Mesothelial cell of epicardium (in vitro differentiated cells): ENCODE measurements at places on chromosomes 12 and 14. TPM values are rescaled to one million over a fixed set of nuclear protein-coding genes. Genes with fewer than 3 reads are reported as not detected.

DNA sequence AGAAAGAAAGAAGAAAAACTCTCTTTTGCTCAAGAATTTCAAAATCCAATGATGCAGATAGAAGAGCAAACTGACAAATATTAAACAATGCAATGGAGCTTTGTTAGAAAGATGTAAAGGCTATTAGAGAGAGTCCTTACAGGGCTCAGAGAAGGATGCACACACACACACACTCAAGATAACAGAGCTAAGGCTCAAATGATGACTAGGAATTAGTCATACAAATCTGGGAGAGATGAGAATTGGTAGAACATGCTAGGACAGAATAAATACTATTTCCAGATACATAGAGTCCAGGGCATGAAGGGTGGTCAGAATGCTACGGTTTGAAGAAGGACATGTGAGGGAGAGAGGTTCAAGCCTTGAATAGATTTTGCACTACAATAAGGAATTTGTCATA, 650.1 kb upstream of the MDGA2 start:
- no peaks in the 10 kb centered on the region for H3K36me3 ChIP-seq
- H3K27ac ChIP-seq: no peak overlapping the region
- H3K4me3 ChIP-seq: no peak overlapping the region
- H3K27me3 ChIP-seq: no peaks in the 10 kb centered on the region
- H3K4me1 ChIP-seq: no peaks in the 10 kb centered on the region

Gene CPM
- total RNA-seq: 1.1 to 2.2 TPM (median 2.2 TPM) in 3 replicates

- DNase-seq: no peak
- H3K27me3 ChIP-seq: peaks cover 7% of the 10 kb centered on the region
- H3K4me1 ChIP-seq: no peaks in the 10 kb centered on the region
- H3K4me3 ChIP-seq: no peak overlapping the region
- H3K36me3 ChIP-seq: no peaks in the 10 kb centered on the region
These were observed 27.7 kb downstream of the JKAMP start for GRCh38 chr14:59511916-59512575.

Gene STAC3
- 9.8 to 11.3 TPM (median 10.6 TPM) in 3 replicates for total RNA-seq

DNA sequence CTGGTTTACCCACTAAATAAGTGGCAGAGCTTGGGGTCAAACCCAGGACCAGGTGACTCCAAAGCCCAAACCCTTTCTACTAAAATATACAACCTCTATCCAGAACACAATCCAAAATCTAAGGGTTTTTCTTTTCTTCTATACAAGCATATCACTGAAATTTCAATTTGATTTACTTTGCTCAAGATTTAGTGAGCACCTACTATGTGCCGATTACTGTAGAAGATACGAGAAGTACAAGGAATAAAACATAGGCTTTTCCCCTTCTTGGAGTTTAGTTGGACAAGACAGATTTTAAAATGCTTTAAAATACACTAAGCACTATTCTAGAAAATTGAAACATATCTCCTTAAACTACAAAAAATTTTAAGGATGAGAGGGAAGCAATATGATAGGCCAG, 2.8 kb downstream of the L3HYPDH start:
- no peaks in the 10 kb centered on the region for H3K27me3 ChIP-seq
- no peak overlapping the region for H3K27ac ChIP-seq
- peaks cover 8% of the 10 kb centered on the region for H3K36me3 ChIP-seq
- H3K4me1 ChIP-seq: peaks cover 36% of the 10 kb centered on the region

Gene ASIC1
- total RNA-seq: 6.1 to 7.2 TPM (median 6.6 TPM) in 3 replicates

Gene CLEC9A
- total RNA-seq: not detected in 3 replicates

GRCh38 chr12:41277100-41277945, 89.2 kb downstream of the PDZRN4 start:
- no peak overlapping the region for H3K4me3 ChIP-seq
- DNase-seq: no peak
- peaks cover 14% of the 10 kb centered on the region for H3K4me1 ChIP-seq
- H3K27ac ChIP-seq: no peak overlapping the region
- H3K27me3 ChIP-seq: no peaks in the 10 kb centered on the region
- H3K36me3 ChIP-seq: no peaks in the 10 kb centered on the region

GRCh38 chr12:13177373-13177772, 19.2 kb upstream of the EMP1 start:
- no peak for DNase-seq
- H3K4me3 ChIP-seq: no peak overlapping the region
- H3K27ac ChIP-seq: no peak overlapping the region
- peaks cover 73% of the 10 kb centered on the region for H3K4me1 ChIP-seq
- H3K27me3 ChIP-seq: no peaks in the 10 kb centered on the region

Gene ZNF740
- 96.5 to 105 TPM (median 97.5 TPM) in 3 replicates for total RNA-seq

- peaks cover 2% of the 10 kb centered on the region for H3K27me3 ChIP-seq
- DNase-seq: no peak
- no peak overlapping the region for H3K4me3 ChIP-seq
- no peaks in the 10 kb centered on the region for H3K36me3 ChIP-seq
These were observed 219.3 kb downstream of the RMST start for GRCh38 chr12:97681612-97682504.

DNA sequence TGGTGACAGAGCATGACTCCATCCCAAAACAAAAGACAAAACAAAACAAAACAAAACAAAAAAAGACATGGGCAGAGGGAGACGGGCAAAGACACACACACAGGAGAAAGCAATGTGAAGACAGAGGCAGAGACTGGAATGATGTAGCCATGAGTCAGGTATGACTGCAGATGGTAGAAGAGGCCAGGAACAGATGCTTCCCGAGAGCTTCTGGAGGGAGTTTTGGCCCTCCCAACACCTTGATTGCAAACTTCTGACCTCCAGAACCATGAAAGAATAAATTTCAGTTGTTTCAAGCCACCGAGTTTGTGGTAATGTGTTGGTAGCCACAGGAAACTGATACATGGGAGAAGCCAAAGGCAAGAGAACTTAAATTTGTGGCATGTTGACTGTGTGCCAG, 27.1 kb downstream of the VWF start:
- no peaks in the 10 kb centered on the region for H3K27me3 ChIP-seq
- no peaks in the 10 kb centered on the region for H3K36me3 ChIP-seq
- no peak overlapping the region for H3K4me3 ChIP-seq
- no peak overlapping the region for H3K27ac ChIP-seq

Gene CATSPERB
- total RNA-seq: 0.56 to 1.0 TPM (median 0.61 TPM) in 3 replicates

GRCh38 chr12:53743266-53744129, 8.3 kb downstream of the CISTR start:
- DNase-seq: peak; percentile 70
- peaks cover 19% of the 10 kb centered on the region for H3K4me1 ChIP-seq
- H3K4me3 ChIP-seq: no peak overlapping the region
- H3K27ac ChIP-seq: no peak overlapping the region

Gene VCPKMT
- total RNA-seq: 12.9 to 15.6 TPM (median 14.0 TPM) in 3 replicates

GRCh38 chr12:9943240-9943639, 11.1 kb upstream of the CLEC2A start:
- no peak for DNase-seq
- no peak overlapping the region for H3K27ac ChIP-seq
- H3K4me3 ChIP-seq: no peak overlapping the region
- H3K4me1 ChIP-seq: peaks cover 4% of the 10 kb centered on the region
- no peaks in the 10 kb centered on the region for H3K36me3 ChIP-seq

GRCh38 chr12:77189458-77189857, 124.1 kb upstream of the E2F7 start:
- DNase-seq: no peak
- H3K27ac ChIP-seq: no peak overlapping the region
- no peaks in the 10 kb centered on the region for H3K27me3 ChIP-seq
- H3K4me3 ChIP-seq: no peak overlapping the region
- H3K4me1 ChIP-seq: no peaks in the 10 kb centered on the region

GRCh38 chr14:68243450-68244010, 424.0 kb downstream of the RAD51B start:
- H3K4me3 ChIP-seq: no peak overlapping the region
- DNase-seq: no peak
- peak overlapping the region; percentile 97 for H3K27ac ChIP-seq
- peaks cover 82% of the 10 kb centered on the region for H3K4me1 ChIP-seq

DNA sequence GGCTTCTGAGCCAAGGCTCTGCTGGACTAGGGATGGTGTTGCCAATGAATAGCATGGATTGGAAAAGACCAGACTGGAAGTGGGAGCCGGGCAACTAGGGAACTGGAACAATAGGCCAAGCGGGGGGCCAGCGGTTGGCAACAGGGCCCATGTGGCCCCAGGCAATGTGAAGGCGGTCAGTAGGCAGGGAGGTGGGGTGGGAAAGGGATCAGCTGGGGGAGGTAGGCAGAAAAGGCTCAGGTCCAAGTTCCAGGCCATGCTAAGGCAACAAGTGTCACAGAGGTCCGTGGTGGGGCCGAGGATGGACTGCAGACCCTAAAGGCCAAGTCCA, 14.9 kb upstream of the MLXIP start:
- H3K4me3 ChIP-seq: peak overlapping the region; percentile 59
- peak overlapping the region; percentile 97 for H3K27ac ChIP-seq
- H3K4me1 ChIP-seq: peaks cover 41% of the 10 kb centered on the region

DNA sequence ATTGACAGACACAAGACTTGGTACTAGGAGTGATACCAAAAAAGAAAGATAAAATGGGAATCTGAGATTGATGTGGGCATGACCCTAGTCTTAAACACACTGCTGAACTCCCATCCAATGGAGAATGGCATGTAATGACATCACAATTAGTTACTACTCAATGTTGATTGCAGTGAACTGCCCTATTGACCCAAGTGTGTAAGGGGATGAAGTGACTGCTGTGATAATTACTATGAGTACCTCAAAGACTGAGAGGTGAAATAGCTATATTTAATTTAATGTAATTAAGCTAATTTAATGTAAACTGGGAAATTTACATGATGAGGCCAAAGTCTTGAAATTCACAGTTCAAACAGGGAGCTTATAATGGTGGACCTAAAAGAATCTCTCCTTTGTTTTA, at the start of gene ADAM20:
Gene ADAM20, minus strand, starts transcription at position 101 of the 400 bp plus-strand sequence. CDS start 10,247 bp downstream, outside the sequence.
- no peak within 1 kb of the TSS for H3K27ac ChIP-seq
- H3K4me1 ChIP-seq: no peaks in the 10 kb centered on the region
- DNase-seq: no peak
- H3K27me3 ChIP-seq: no peaks in the 10 kb centered on the region

Gene VRTN
- total RNA-seq: not detected in 3 replicates

- no peaks in the 10 kb centered on the region for H3K27me3 ChIP-seq
- H3K4me3 ChIP-seq: no peak overlapping the region
- H3K4me1 ChIP-seq: peaks cover 23% of the 10 kb centered on the region
- H3K27ac ChIP-seq: no peak overlapping the region
- no peak for DNase-seq
- peaks cover 22% of the 10 kb centered on the region for H3K36me3 ChIP-seq
These were observed 706 bp downstream of the PRMT5 start for GRCh38 chr14:22928237-22929103.

DNA sequence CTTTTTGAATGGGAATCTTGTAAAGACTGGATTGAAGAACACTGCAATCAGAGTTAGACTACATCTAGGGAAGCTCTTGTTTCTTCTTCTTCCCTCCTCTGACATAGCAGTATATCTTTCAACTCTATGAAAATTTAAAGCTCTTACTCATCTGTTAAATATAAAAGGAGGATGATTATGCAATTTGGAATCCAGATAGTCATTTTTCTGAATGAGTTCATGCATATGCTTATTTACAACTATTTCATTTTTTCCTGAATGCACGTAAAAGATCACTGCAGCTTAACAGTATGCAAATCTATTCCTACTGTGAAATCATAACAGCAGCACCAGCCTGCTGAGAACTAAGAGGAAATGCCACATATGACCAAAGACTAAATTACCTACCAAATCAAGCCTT, 133.5 kb upstream of the TMCC3 start:
- peaks cover 1% of the 10 kb centered on the region for H3K36me3 ChIP-seq
- peaks cover 91% of the 10 kb centered on the region for H3K27me3 ChIP-seq
- DNase-seq: no peak

DNA sequence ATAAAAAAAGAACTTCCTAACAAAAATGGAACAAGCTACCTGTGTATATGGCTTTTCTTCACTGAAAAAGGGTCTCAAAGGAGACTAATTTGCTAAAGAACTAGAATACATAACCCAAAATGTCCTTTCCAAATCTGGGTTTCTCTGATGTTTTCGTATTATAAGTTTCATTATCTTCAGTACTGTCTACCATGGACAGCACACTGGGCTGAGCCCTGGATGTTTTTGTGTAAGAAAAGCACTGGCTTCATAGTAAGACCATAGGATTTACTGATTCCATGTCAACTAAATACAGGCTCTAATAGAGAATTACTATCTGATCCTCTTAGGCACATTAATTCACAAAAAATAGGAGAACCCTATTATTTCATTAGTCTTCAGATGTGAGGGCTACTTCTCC, 94.3 kb upstream of the GPHB5 start:
- no peak for DNase-seq
- H3K27ac ChIP-seq: no peak overlapping the region
- H3K4me1 ChIP-seq: peaks cover 17% of the 10 kb centered on the region
- no peaks in the 10 kb centered on the region for H3K27me3 ChIP-seq

GRCh38 chr12:113108308-113108707, 27.3 kb downstream of the RASAL1 start:
- H3K36me3 ChIP-seq: no peaks in the 10 kb centered on the region
- H3K4me3 ChIP-seq: no peak overlapping the region
- peaks cover 61% of the 10 kb centered on the region for H3K27me3 ChIP-seq
- no peak overlapping the region for H3K27ac ChIP-seq
- DNase-seq: no peak

Gene DPY19L2
- 18.7 to 19.0 TPM (median 18.9 TPM) in 3 replicates for total RNA-seq

- no peaks in the 10 kb centered on the region for H3K36me3 ChIP-seq
- peaks cover 24% of the 10 kb centered on the region for H3K27me3 ChIP-seq
- DNase-seq: no peak
- H3K4me3 ChIP-seq: peak overlapping the region; percentile 78
- peak overlapping the region; percentile 99 for H3K27ac ChIP-seq
These were observed 43.2 kb upstream of the FBRSL1 start for GRCh38 chr12:132446633-132447326.

DNA sequence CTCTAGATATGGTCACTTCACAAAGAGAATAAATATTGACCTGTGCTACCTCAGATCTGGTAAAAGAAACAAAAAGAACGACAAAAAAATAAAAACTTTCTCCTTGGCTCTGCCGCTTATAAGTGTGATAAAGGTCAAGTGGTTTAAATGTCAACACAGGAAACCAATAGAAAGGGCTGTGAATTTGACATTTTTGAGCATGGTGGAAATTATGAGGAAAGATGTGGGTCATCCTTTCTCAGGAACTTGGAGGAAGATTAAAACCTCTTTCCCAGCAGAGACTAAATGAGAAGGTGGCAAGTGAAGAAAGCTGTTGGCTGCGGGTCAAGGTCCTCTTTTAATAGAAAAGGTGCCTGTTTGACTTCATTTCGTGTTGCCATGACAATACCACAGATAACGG, 28.2 kb downstream of the TESPA1 start:
- peaks cover 3% of the 10 kb centered on the region for H3K4me1 ChIP-seq
- no peak overlapping the region for H3K27ac ChIP-seq
- peaks cover 31% of the 10 kb centered on the region for H3K27me3 ChIP-seq
- no peaks in the 10 kb centered on the region for H3K36me3 ChIP-seq

- H3K4me3 ChIP-seq: no peak overlapping the region
- peaks cover 5% of the 10 kb centered on the region for H3K4me1 ChIP-seq
- no peaks in the 10 kb centered on the region for H3K36me3 ChIP-seq
These were observed 15.1 kb downstream of the LRTM2 start for GRCh38 chr12:1835211-1836131.

Gene ZNF410
- total RNA-seq: 49.6 to 53.7 TPM (median 51.7 TPM) in 3 replicates

DNA sequence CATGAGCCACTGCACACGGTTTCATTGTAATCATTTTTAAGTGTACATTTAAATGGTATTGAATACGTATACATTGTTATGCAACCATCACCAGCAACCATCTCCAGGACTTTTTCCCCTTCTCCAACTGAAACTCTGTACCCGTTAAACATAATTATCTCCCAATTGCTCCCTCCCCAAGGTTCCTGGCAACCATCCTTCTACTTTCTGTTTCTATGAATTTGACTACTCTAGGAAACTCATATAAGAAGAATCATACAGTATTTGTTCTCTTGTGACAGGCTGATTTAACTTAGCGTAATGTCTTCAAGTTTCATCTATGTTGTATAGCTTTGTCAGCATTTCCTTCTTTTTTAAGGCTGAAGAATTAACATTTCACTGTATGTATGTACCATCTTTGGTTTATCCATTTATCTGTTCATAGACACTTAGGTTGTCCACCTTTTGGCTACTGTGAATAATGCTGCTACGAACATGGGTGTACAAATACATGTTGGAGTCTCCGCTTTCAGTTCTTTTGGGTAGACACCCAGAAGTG, 223.1 kb downstream of the EFCAB11 start:
- no peaks in the 10 kb centered on the region for H3K4me1 ChIP-seq
- no peak for DNase-seq
- no peak overlapping the region for H3K4me3 ChIP-seq
